Mesenchymal stem cell (in vitro differentiated cells and primary cell): ENCODE measurements at places on chromosomes 13 and 19.

DNA sequence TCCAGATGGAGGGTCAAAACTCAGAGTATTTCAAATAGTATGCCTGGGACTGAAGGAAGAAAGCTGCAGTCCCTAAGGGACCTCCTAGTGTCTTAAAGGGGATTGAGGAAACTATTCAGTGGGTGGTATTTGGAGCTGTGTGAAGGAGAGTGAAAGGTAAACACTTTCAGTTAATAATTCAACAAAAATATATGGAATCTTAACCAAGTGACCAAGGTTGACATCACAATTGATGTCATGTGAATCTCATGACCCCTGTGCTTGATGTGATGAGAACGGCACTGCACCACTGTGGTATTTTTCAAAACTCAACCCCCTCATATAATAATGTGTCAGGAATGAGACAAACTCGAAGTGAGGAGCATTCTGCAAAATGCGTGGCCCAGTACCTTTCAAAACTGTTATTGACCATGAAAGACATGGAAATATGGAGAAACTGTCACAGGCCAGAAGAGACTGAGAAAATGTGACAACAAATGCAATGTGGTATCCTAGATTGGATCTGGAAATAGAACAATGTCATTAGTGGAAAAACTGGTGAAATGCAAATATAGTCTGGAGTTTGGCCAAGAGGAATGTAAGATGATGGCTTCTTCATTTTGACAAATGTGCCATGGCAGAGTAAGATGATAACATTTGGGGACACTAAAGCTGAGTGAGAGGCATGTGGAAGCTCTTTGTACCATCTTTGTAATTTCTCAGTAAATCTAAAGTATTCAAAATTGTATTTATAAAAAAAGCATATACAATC lies 553.9 kb downstream of the RFC3 start:
- H3K4me3 ChIP-seq: no peak overlapping the region
- no peaks in the 10 kb centered on the region for H3K4me1 ChIP-seq
- no peaks in the 10 kb centered on the region for H3K36me3 ChIP-seq
- no peak for DNase-seq
- no peak overlapping the region for H3K27ac ChIP-seq

- H3K4me3 ChIP-seq: no peak overlapping the region
- peaks cover 34% of the 10 kb centered on the region for H3K27me3 ChIP-seq
- H3K27ac ChIP-seq: no peak overlapping the region
- H3K4me1 ChIP-seq: no peaks in the 10 kb centered on the region
- no peaks in the 10 kb centered on the region for H3K36me3 ChIP-seq
These were observed 33.3 kb upstream of the LRRC4B start for GRCh38 chr19:50601407-50602088.

DNA sequence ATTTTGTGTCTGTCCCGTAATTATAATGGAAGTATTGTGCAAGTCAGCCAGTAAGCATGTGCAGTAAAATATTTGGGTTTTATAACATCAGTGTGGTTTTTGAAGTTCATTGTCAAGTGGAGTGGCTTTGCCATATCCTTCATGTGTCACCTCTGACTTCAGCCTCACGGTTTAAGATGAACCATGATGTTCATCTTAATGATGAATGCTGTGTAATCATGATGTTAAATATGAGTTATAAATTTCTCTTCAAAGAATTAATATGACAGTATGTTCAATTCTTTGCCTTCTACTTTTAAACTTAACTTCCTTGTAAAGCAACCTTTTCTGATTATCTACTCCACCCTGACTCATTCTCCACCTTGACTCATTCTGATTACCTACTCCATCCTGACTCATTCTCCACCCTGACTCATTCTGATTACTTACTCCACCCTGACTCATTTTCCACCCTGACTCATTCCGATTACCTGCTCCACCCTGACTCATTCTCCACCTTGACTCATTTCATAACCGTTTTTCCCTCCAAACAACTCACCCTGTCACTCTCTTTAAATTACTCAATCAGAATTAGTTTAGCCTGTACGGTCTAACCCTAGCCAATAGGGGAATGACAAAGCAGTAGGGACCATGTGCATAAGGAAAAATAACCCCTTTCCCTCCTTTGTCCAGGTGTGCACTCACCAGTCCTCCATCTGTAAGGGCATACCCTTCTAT lies 50.3 kb upstream of the ANKRD10 start:
- peak; percentile 73 for DNase-seq

GRCh38 chr13:40494946-40495620 lies 171.4 kb downstream of the FOXO1 start:
- no peak overlapping the region for H3K27ac ChIP-seq
- no peak for DNase-seq
- no peaks in the 10 kb centered on the region for H3K4me1 ChIP-seq
- H3K27me3 ChIP-seq: peaks cover 5% of the 10 kb centered on the region
- no peak overlapping the region for H3K4me3 ChIP-seq

DNA sequence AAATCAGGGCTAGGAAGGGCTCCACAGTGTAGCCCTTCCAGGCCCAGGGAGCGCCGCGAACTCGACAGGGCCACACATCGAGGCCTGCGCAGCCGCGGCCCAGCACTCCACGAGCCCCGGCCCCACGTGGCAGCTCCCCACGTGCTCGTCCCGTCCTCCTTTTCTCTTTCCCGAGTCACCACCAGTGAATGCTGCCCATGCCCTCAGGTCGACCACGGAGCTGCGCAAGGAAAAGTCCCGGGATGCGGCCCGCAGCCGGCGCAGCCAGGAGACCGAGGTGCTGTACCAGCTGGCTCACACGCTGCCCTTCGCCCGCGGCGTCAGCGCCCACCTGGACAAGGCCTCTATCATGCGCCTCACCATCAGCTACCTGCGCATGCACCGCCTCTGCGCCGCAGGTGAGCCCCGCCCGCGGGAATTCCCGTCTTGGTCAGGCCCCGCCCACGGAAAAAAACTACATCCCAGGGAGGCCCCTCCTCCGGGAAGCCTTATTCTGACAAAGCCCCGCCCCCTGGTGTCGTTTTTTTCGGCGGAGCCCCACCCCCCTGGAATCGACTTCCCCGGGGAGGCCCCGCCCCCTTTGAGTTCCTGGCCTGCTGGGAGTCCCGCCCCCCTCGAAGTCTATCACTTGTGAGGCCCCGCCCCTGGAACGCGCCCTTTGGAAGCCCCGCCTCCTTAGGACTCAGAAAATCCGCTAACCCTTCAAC lies 7.0 kb downstream of the HIF3A start:
- H3K4me1 ChIP-seq: peaks cover 27% of the 10 kb centered on the region
- H3K27me3 ChIP-seq: no peaks in the 10 kb centered on the region
- H3K4me3 ChIP-seq: peak overlapping the region; percentile 1
- peak; percentile 38 for DNase-seq

DNA sequence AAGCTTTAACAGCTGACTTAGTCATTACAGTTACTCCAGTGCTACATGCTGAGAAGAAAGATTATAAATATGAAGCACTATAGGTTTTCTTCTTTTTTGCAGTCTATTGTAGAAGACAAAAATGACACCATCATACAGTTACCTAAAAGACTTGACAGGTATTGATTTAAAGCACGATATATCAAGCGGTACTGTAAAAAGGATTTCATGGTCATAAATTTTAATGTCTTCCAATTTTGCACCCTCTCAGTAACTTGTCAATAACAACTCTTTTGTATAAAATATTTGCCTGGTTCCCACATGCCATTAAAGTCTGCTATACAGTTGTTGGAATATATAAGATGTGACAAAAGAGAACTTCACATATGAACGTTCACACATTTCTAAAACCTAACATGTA lies 102.8 kb downstream of the ZIC5 start:
- H3K4me3 ChIP-seq: no peak overlapping the region
- no peak for DNase-seq
- no peak overlapping the region for H3K27ac ChIP-seq
- H3K36me3 ChIP-seq: no peaks in the 10 kb centered on the region
- H3K4me1 ChIP-seq: no peaks in the 10 kb centered on the region

DNA sequence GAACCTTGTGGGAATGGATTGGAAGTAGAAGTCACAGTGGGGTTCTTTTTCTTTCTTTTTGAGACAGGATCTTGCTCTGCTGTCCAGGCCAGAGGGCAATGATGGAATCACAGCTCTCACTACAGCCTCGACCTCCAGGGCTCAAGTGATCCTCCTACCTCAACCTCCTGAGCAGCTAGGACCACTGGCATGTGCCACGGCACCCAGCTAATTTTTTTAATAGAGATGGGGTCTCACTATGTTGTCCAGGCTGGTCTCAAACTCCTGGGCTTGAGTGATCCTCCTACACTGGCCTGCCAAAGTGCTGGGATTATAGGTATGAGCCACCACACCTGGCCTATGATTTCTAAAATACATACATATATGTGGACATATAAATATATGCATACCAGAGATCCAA lies 111.4 kb downstream of the MYCBP2 start:
- H3K27ac ChIP-seq: no peak overlapping the region
- H3K36me3 ChIP-seq: peaks cover 5% of the 10 kb centered on the region
- no peaks in the 10 kb centered on the region for H3K4me1 ChIP-seq
- no peak for DNase-seq
- no peak overlapping the region for H3K4me3 ChIP-seq

DNA sequence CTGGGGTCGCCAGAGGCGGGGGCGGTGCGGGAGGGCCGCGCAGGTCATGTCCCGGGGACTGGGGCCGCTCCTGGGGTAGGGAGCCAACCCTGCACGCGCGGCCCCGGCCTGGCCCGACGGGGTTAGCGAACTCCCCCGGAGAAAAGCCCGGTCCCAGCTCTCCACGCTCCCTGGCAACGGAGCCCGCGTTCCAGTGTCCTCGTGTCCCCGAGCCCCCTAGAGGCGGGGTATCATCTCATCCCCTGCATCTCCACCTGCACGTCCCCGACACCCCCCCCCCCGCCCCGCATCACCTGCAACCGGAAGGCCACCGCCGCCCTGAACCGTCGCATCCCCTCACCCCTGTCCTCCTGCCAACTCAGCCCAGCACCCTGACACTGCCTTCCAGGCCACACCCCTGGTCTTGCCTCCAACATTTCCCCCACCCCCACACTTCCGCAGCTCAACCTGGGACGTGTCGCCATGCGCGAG lies 2.7 kb downstream of the WDR88 start:
- peaks cover 4% of the 10 kb centered on the region for H3K27me3 ChIP-seq
- H3K27ac ChIP-seq: no peak overlapping the region
- DNase-seq: no peak
- H3K36me3 ChIP-seq: peaks cover 28% of the 10 kb centered on the region

DNA sequence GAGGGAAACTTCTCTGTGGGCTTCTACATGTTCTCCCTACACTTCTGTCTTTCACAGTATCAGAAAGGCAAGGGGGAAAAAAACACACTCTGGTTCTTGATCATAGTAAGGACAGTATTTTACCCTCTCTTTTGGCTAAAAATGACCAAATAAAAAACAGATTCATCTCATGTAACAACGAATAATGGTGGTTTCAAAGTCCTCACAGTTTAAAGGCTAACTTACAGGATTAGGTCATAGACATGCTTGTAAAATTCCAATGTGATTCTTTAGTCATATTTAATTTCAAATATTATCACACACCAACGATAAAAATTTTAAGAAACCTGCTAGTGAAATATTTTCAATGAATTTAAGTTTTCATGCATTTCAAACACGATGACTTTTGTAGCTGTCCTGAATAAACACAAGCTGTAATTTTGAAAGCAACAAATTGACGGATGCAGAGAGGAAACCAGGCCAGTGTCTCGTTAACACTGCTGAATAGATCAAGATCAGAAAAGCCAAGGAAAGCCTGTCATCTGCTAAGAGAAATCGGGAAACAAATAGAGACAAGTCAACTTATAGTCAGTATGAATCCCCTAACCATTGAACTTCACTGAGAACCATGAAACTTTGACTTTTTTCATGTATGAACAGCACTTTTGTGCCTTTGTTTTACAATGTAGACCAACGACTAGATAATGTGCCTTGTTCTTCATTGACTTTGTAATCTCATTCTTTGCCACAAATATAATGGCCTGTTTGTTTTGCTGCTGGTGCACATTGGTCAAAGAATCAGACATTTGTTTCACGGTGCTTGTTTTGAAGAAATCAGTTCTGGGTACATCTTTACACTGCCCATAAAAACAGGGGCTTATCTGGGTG lies 22.0 kb downstream of the MBNL2 start:
- no peak for DNase-seq
- H3K27ac ChIP-seq: peak overlapping the region; percentile 65
- peaks cover 10% of the 10 kb centered on the region for H3K4me1 ChIP-seq

DNA sequence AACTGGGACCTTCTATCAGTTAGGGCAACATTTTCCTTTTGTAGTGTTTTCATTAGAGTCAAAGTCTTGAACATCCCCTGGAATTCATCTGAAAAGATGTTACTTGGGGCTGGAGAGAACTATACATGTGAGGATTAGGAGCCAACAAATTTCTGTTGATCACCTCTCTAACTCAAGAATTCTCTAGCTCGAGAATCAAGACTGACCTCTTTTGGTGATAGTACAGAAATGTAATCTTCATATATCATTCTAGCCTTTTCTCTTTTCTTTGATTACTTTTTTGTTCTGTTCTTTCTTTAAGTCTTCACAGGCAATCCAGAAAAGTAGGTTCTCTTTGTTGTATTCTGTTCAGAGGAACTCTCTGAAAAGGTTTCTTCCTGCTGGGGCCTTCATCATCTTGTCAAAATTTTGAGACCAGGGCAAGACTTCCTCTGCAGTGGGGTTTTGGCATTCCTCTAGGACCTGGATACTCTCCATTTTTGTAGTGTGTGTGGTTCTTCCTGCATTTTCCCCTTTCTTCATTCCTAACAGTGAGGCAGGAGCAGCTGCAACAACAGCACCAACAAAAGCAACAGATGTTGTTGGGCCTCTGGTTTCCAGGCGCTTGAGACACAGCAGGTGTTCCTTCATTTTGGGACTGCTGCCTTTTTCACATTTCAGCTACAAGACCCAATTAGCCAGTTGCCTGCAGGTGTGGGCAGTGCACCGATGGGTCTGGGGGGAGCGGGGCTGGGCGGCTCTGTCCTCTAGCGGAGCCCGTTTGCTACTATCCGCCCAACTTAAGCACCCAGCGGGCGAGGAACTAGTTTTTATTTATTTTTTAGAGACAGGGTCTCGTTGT lies 26.2 kb downstream of the ELF1 start:
- peaks cover 14% of the 10 kb centered on the region for H3K36me3 ChIP-seq
- peaks cover 3% of the 10 kb centered on the region for H3K4me1 ChIP-seq
- no peak overlapping the region for H3K27ac ChIP-seq
- DNase-seq: no peak
- H3K4me3 ChIP-seq: no peak overlapping the region

GRCh38 chr13:92473765-92474475 lies 752.7 kb upstream of the GPC6 start:
- no peaks in the 10 kb centered on the region for H3K27me3 ChIP-seq
- H3K27ac ChIP-seq: no peak overlapping the region
- no peaks in the 10 kb centered on the region for H3K4me1 ChIP-seq
- H3K36me3 ChIP-seq: no peaks in the 10 kb centered on the region
